B cell (primary cell): ENCODE measurements at places on chromosomes 4 and X. TPM values are rescaled to one million over a fixed set of nuclear protein-coding genes. Genes with fewer than 3 reads are reported as not detected.

- DNase-seq = no peak
- H3K36me3 ChIP-seq = no peaks in the 10 kb centered on the region
These were observed 44.9 kb upstream of the BEND4 start for GRCh38 chr4:42197341-42197740.

GRCh38 chr4:182554736-182555135, 311.5 kb downstream of the TENM3 start:
- no peaks in the 10 kb centered on the region for H3K4me1 ChIP-seq
- no peaks in the 10 kb centered on the region for H3K27me3 ChIP-seq
- H3K27ac ChIP-seq = no peak overlapping the region
- no peak overlapping the region for H3K4me3 ChIP-seq

GRCh38 chr4:150089732-150090131, 11.5 kb downstream of the DCLK2 start:
- H3K4me3 ChIP-seq = no peak overlapping the region
- H3K4me1 ChIP-seq = no peaks in the 10 kb centered on the region
- no peaks in the 10 kb centered on the region for H3K36me3 ChIP-seq

- no peak overlapping the region for H3K4me3 ChIP-seq
- no peaks in the 10 kb centered on the region for H3K4me1 ChIP-seq
- DNase-seq = no peak
- no peaks in the 10 kb centered on the region for H3K36me3 ChIP-seq
- H3K27ac ChIP-seq = no peak overlapping the region
These were observed 8.7 kb downstream of the GAB1 start for GRCh38 chr4:143345356-143345755.

- H3K27ac ChIP-seq = no peak overlapping the region
- no peak overlapping the region for H3K4me3 ChIP-seq
- no peaks in the 10 kb centered on the region for H3K4me1 ChIP-seq
- no peak for DNase-seq
- H3K27me3 ChIP-seq = no peaks in the 10 kb centered on the region
These were observed 89.9 kb upstream of the DHX15 start for GRCh38 chr4:24674279-24674678.

DNA sequence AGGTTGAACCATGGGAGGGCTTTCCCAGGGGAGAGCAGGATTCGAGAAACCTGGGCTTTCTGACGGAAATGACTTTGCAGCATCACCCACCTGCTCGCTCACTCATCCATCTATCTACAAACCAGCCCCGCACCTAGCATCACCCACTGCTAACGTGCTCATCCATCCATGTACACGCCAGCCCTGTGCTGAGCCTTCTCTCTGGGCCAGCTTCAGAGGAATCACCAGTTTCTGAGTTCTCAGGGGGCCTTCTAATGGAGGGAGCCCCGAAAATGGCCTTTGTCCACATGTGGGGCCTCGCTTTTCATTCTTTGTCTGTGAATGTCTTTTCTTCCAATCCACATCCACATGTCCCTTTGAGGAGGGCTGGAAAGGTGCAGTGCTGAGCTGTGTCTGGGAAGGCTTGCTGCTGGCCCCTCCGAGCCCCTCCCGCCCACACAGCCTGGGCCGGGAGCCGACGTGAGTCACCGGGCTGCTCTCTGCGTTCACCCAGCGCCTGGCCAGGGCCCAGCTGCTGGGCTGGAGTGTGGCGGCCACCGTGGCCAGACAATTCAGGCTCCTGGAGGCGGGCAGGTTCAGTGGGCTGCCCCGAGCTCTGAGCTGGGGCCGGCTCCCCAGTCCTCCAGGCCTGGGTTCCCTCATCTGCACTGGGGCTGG, 14.7 kb downstream of the SORCS2 start:
- no peaks in the 10 kb centered on the region for H3K4me1 ChIP-seq
- no peak overlapping the region for H3K27ac ChIP-seq
- no peak overlapping the region for H3K4me3 ChIP-seq
- DNase-seq = no peak
- no peaks in the 10 kb centered on the region for H3K27me3 ChIP-seq

The ACSL1 gene
- total RNA-seq = 31.8 and 32.2 TPM in 2 replicates

GRCh38 chrX:118360429-118361125, 14.7 kb downstream of the WDR44 start:
- no peak overlapping the region for H3K4me3 ChIP-seq
- no peaks in the 10 kb centered on the region for H3K4me1 ChIP-seq
- no peaks in the 10 kb centered on the region for H3K36me3 ChIP-seq
- no peak for DNase-seq
- H3K27ac ChIP-seq = no peak overlapping the region

- no peaks in the 10 kb centered on the region for H3K36me3 ChIP-seq
- DNase-seq = peak; percentile 81
- H3K27me3 ChIP-seq = no peaks in the 10 kb centered on the region
- H3K4me1 ChIP-seq = peaks cover 28% of the 10 kb centered on the region
- H3K4me3 ChIP-seq = no peak overlapping the region
These were observed 41.4 kb downstream of the SRPX2 start for GRCh38 chrX:100685284-100685996.
